ENCODE measurements at places on chromosomes 7 and 10. TPM values are rescaled to one million over a fixed set of nuclear protein-coding genes. Genes with fewer than 3 reads are reported as not detected.

- no peak for DNase-seq
These were observed 49.8 kb upstream of the FGFR2 start for GRCh38 chr10:121648059-121648458.

DNA sequence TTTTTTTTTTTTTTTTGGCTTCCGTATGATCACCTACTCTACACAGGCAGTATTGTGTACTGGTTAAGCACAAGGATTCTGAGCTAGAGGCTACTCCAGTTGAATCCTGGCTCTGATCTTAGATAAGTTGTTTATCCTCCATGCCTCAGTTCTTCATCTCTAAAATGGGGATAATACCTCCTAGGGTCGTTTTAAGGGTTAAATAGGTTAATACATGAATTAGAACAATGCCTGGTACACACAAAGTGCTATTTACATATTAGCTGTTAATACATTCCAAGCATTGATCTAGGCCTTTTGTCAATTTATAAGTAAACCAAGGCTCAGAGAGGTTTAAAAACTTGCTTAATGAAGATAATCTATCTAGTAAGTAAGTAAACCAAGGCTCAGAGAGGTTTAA is 59.0 kb downstream of the ST7 start:
- no peak for DNase-seq

- no peak for DNase-seq
These were observed 53.9 kb upstream of the PLPP4 start for GRCh38 chr10:120403109-120403508.

PCLO gene
- total RNA-seq: 0.27 TPM
